Trophoblast cell (in vitro differentiated cells and primary cell): ENCODE measurements at places on chromosomes 4 and X.

DNA sequence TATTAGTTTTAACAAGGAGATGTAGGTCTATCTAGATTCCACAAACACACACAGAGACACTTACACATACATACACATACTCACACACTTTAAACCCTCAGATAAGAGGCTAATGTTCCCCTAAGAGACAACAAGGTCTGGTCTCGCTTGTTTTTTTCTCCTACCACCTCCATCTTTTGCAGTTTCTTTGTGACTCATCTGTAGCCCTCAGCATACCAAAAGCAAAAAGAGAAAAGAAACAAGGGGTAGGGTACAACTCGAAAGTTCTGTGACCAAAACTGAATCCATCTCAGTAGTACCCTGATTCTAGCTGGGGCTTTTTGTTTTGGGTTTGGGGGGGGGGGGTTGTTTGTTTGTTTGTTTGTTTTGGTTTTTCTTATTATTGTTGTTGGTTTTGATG, 12.2 kb upstream of the EXOSC9 start:
- no peak for DNase-seq

GRCh38 chrX:20547611-20548051, 280.9 kb upstream of the RPS6KA3 start:
- no peak for DNase-seq

GRCh38 chrX:2500091-2500802, 529 bp downstream of the DHRSX start:
- DNase-seq, result peak; percentile 47

- no peak for DNase-seq
Measured at GRCh38 chr4:70359115-70359661, 1.4 kb upstream of the SMR3A start.

DNA sequence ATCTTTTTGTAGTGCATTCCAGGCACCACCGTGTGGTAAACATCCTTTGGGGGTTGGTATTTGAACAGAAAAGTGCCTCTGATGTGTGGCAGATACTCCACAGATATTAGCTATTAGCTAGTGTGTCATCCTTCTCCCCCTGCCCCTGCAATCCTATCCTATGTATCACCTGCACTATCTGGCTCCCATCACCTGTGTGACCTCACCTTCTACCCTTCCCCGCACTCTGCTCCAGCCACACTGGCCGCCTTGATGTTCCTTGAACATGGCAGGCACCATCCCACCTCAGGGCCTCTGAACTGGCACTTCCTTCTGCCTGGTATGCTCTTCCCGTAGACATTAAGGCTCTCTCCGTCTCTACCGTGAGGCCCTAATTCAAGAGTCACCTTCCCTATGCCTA, 3.7 kb downstream of the ELK1 start:
- peak; percentile 36 for DNase-seq

DNA sequence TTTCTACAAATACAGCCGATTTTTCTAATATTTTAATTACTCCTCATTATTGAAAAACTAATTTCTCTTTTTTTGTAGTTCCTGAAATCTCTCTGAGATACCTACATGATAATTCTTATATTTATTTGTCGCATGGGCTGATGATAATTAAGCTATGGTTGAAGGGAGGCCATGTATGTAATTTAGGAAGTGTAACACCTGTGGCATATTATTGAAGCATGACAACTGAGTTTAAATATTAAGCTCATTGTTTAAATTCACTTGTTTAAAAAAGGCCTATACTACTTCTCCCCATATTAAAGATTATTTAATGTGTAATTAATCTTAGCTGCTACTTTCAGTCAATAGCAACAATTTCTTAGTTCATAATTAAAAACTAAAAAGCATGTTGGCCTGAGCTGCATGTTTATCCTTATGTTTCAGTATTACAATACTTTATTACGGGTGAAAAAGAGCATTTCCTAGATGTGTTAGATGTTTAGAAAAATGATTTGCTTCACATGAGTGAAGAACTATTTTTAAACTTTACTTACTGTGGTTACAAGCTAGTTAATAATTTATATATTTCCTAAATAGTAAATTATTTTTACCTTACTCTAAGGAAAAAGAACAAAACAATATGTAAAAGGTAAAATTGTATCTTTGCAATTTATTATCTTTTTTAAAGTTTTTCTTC, 122.4 kb downstream of the RAP1GDS1 start:
- DNase-seq, result no peak

- DNase-seq, result no peak
Measured at GRCh38 chr4:7640136-7640535, 205.4 kb upstream of the PSAPL1 start.

DNA sequence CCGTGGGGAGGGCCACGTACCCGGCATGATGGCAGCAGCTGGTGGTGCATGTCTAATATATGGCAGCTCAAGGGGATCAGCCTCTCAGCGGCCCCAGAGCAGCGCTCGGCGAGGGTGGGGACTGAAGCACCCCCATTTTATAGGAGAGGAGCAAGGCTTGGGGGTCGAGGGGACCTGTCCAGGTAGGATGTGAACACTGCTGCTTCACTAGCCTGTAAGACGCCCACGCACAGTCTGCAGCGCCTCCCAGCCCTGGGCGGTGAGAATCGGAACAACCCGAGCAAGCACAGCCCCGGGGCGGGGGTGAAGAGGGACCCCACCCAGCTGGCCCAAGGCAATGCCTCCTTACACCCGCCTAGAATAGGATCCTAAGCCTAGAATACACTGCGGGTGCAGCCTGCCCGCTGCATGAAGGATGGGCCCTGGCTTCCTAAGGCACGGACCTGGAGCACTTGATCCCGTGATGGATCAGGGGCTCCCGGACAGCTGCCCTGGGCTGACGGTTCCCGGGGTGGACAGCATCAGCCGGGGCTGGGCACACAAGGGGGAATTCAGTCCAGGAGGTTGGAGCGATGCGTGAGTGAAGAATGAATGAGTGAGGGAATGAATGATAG, 17.6 kb downstream of the ADRA2C start:
- no peak for DNase-seq

DNA sequence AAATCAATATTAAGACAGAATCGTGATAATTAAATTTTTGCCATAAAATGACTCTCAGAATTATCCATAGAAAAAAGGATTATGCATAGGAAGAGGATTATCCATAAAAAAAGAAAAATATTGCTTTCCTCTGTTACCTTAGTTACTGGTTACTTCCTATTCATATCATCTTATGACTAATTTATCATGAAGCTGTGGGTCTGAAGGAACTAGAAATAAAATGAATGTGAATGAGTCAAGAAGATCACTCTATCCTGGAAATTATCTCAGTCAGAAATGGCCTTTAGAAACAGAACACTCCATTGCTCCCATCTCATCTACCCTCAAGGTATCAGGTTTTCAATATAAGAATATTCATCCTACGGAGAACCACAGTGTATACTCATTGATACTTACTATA, 19.4 kb downstream of the RPS6KA6 start:
- DNase-seq, result peak; percentile 32

- no peak for DNase-seq
Measured at GRCh38 chr4:120672558-120673147, 249.9 kb downstream of the PRDM5 start.

GRCh38 chr4:163562496-163562895, 68.0 kb downstream of the TMA16 start:
- no peak for DNase-seq

DNA sequence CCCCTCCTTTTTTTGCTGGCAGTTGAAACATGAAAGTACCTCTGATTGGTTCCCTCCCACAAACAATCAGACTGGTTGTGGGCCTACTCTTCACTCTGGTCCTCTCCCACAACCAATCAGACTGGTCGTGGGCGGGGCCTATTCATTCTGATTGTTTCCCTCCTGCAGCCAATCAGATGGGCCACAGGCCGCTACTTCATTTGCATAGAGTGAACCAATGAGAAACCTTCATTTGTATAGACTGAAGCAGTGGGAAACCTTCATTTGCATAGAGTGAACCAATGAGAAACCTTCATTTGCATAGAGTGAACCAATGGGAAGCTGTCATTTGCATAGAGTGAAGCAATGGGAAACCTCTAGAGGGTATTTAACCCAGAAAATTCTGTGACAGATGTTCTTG, 55.2 kb downstream of the TRMT44 start:
- no peak for DNase-seq

GRCh38 chrX:53284684-53285447, 3.5 kb upstream of the IQSEC2 start:
- DNase-seq, result peak; percentile 8

- peak; percentile 66 for DNase-seq
Measured at GRCh38 chr4:140096483-140096861, 57.5 kb downstream of the MAML3 start.

DNA sequence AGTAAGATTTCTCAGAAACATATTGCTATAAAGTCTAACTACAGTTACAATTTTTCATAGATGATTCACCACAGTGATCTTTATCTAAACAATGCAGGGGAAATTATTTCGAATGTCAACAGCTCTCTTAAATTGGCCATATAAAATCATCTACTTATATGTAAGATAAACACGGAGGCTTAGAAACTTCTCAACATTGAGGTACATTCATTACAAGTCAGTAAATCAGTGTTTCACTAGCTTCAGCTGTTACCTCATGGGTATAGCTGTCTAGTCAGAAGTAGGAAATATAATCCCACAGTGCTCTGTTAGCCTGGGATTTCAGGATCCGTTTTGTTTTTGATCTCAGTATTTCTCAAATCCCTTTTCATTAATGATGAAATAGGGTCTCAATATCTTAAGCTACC, 43.2 kb downstream of the PCDH7 start:
- DNase-seq, result no peak

- peak; percentile 14 for DNase-seq
Measured at GRCh38 chr4:75848891-75849290, 53.4 kb downstream of the PPEF2 start.

DNA sequence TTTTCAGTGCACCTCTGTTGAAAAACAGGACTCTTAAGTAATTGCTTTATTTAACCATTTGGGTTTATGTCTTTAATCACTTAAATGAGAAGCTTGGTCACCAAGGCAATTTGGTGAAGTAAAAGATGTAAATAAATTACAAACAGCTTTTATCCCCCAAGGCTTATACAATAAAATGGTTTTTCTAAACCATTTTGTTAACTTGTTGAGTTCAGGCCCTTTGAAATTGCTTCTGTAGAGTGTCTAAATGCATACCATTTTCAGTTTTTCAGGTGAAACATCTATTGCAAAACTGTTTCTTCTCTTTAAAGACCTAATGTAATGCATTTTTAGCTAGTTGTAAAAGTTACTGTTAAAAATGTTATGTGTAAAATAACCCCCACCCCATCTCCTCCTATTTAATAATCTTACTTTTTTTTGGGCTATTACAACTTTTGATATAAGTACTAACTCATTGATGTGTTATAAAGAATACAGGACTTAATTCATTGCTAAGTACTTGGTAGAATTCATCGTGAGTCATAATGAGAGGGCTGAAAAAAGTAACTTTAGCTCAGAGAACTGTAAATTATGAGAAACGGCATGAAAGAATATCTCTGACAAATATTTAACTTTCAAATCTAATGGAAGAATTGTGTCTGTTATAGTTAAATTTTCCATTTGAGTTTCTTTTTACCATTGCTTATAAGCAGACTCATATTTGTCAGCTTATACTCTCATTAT, 4.5 kb downstream of the RAPGEF2 start:
- no peak for DNase-seq

GRCh38 chrX:71000139-71000538, 68.0 kb downstream of the SNX12 start:
- DNase-seq, result no peak

- no peak for DNase-seq
Measured at GRCh38 chr4:15197005-15197404, 194.7 kb downstream of the CPEB2 start.

- peak; percentile 88 for DNase-seq
Measured at GRCh38 chr4:168585168-168586091, 88.6 kb downstream of the PALLD start.

- peak; percentile 0 for DNase-seq
Measured at GRCh38 chr4:132642016-132642817, 506.9 kb upstream of the PCDH10 start.

GRCh38 chrX:703866-704265, 73.3 kb downstream of the SHOX start:
- DNase-seq, result peak; percentile 79

- peak; percentile 96 for DNase-seq
Measured at GRCh38 chrX:131747173-131747572, 203.3 kb downstream of the OR13H1 start.

DNA sequence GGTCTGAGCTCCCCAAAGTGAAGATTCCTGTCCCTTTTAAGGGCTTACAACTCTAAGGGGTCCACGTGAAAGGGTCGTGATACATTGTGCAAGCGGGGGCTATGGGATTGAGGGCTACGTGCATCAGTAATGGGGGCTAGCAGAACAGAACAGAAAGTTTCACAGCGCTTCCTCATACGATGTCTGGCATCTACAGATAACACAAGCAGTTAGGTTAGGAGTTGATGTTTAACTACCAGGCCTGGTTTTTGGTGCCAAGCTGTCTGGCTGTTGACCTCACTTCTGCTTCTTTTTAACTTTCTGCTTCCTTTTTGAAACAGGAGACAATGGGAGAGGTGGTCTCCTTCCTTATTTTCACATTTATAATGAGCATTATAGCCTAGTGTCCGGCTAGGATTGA, 368.6 kb upstream of the CXorf51A start:
- DNase-seq, result no peak

DNA sequence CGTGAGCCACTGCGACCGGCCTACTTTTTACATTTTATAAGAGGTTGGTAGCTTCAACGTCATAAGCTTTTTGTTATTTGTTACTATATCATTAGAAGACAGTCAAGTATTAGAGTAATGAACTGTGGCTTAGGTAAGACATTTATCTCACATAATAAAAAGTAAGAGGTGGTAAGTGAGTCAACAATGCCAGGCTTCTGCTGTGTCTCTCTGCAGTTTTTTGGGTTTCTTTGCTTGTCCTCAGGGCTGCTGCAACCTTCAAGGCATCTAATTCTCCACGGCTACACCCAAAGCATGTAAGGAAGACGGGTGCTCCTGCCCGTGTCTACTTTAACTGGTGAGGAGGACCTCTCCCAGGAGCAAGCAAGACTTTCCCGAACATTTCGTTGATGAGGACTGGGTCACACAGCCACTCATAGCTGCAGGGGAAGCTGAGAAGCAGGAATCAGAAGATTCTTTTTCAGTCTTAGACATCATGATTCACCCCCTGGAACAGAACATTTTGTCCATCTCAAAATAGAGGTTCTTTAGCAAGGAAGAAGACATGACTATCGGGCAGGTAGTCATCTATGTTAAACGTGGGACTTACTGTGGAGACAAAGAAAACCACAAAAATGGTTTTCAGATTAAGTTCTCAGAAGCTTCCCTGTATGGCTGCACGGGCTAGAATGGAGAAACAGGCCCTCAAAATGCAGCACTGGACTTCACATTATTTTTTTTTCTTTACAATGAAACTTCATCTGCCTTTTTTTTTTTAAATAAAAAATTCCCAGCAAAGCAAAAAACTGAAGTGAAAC, 13.0 kb upstream of the RHOH start:
- DNase-seq, result no peak

DNA sequence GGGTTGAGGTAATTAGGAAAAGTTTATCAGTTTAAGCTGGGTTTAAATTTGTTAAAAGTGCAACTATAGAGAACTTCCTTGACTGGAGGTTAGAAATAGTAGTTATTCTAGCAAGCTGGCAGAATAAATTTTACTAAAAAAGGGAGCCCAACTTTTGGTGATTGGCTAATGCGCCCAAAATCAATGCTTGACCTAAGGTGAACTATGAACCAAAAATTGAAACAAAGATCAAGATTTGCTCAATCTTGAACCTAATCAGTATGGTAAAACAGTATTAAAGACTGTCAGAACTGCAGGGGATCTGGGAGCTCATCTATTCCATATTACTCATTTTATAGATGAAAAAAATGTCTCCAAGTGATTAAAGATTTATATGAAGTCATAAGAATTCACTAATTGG, 6.1 kb upstream of the SPATA18 start:
- DNase-seq, result no peak
